ENCODE measurements at places on chromosomes 12 and 14.

- no peak for DNase-seq
These were observed 6.4 kb downstream of the ITGB7 start for GRCh38 chr12:53200458-53201176.

- no peak for DNase-seq
These were observed 3.9 kb upstream of the TMEM233 start for GRCh38 chr12:119589634-119590033.

DNA sequence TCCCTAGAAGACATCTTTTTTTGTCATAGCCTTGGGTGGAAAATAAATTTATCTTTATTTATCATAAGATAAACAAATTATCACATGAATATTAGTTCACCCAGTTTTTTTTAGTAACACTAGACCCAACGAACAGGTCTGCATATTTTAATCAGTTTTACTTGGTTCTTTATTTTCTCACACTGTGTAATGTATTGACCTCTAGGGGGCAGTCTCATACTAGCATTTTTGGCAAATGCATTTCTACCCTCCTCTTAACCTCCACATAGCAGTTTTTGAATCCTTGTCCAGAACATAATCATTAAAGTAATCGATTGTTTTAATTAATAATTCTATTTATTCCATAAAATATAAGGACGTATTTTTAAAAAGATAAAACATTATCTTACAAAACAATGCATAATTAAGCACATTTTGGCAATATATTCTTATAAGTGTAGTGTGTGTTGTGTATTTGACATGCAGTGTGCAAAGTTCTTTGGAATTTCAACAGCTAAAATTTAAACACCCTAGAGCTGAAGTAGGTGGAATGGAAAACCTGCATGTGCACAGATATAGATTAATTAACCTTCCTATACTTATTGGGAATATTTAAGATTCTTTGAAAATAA lies 31.6 kb upstream of the PTPRQ start:
- no peak for DNase-seq

DNA sequence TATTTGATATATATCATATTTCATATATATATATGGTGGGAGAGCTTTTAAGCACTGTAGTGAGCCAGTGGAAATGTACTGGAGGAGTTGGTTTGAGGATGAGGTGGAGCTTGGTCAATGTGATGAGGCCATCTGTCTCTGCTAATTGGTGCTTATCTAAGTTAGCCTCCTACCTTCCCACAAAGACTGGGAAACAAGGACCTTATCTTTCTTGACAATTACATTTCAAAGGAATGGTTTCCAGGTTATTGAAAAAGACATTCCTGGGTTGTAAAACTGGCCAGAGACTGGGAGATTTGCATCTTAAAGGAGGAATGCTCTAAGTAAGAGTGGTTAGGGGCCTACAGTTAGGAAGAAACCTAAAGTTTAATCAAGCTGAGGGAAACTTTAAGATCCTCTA lies 212.8 kb upstream of the SYT1 start:
- DNase-seq, result no peak

GRCh38 chr12:124774054-124774461 lies 89.6 kb downstream of the SCARB1 start:
- no peak for DNase-seq

DNA sequence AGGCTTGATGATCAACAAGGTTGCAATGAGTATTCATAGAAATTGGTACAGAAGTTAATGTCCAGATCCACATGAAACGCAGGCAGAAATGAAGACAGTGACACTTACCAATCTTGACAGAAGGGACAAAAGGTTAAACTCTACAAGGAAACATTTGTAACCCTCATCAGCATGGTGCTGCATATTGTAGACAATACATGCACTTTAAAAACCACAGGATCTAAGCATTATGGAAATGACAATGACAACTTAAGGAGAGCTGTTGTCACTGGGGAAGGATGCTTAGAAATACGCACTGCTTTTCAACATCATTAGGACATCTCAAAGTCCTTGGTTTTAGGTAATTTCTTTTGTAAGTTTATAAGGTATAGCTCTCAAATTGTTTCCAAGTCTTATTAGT lies 130.6 kb downstream of the ATP23 start:
- no peak for DNase-seq

DNA sequence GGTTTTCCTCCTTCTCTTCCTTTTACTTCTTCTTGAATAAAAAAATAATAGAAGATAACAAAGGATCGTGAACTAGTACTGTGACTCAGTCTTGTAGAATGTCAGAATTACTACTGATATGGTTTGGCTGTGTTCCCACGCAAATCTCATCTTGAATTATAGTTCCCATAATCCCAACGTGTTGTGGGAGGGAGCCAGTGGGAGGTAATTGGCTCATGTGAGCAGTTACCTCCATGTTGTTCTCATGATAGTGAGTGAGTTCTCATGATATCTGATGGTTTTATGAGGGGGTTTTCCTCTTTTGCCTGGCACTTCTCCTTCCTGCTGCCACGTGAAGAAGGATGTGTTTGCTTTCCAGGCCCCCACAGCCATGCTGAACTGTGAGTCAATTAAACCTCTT lies 549.6 kb downstream of the DIO2 start:
- no peak for DNase-seq

DNA sequence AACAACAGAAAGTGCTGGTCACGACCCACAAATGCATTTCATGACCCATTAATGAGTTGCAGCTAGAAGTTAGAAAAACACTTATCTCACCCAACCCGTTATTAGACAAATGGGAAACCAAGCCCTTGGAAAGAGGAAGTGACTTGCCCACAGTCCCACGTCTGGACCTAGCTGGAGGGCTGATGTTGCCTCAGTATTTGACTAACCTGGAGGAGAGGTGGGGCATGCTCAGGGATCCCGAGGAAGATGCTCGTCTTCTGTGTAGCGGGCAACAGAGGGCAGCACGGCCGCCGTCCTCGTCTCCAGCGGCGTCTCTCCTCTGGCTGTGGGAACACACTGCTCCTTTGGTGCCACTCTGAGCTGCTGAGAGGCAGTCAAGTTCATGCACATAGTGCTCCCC lies 12.7 kb downstream of the CCND2 start:
- no peak for DNase-seq

DNA sequence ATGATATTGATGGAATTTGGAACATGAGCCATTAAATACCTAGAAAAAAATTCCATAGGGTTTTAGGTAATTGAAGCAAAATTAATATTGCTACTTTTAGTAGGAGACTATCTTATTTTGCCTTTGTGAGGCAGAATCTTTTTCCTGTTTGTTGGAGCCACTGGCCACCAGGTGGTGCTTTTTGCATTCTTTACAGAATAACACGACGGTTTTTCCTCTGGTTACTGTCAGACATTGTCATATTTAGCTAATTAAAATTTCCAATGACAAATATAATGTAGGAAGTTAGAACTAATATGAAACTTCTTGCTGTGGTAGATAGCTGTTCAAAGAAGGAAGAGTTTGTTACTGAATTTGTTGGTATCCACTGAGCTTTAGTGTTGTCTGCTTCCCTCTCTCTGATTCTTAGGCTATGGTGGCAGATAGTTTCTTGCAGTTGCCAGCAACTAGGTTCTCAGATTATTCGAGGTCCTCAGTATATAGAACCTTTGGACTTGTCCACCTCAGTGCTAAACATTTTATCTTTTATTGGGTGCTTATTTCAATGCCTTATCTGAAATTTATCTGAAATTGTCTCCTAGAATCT lies 25.7 kb downstream of the RAB21 start:
- no peak for DNase-seq

DNA sequence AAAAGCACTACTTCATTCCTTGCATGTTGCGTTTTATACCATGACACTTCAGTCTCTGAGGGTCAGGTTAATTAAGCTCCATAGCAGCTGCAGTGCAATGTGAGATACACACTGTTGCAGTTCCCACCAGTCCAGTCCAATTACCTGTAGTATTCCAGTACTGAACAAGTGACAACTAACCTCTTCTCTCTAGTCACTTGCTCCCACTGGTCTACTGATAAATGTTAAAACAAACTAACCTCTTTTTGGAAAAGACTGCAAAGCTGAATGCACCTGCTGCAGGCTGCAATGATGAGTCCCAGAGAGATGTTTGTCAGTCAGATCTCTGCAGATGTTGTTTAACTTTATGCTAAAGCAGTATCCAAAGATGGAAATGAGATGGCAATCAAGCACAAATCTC lies 7.9 kb downstream of the NOVA1 start:
- DNase-seq, result no peak

- DNase-seq, result no peak
These were observed 55.9 kb downstream of the DYNC1H1 start for GRCh38 chr14:102020058-102020971.

DNA sequence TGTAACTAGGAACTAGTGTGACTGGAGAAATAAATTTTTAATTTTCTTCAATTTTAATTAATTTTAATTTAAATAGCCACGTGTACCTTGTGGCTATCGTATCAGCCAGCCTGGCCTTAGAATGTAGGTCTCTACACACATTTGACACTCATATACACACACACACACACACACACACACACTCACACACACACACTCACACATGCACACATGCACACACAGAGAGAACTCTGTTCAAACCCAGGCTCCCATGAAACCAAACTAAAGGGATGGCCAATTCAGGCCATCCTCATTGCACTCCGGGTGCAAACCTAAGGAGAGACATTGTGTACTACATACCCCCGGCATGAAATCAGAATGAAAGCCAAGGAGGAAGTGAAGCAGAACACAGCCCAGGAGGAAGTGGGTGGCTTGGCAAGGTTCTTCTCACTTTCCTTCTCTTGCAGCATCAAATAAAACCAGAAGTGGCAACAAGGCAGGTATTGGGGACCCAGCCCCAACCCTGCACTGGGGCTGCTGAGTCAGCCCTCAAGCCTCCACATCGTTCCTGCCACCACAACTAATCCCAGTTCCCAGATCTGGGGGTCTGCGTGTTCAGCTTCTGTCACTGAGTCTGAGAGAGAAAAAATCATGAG lies 26.2 kb upstream of the CHPT1 start:
- DNase-seq, result no peak

DNA sequence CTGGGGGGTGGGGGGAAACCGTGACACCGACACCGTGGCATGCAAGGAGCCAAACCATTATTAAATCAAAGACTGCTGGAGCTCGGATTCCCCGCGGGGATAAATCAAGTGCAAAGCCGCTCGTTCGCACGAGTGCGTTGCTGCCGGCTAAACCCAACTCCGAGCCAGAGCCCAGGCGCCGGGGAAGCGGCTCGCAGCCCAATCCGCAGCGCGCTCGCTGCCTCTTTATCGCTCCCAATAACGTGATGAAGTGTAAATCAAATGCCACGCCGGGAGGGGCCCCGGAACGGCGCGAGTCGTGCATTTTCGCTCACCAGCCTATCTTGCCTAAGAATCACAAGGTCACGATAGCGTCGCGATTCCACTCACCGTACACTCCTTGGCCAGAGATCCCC lies 1.3 kb downstream of the MDGA2 start:
- DNase-seq, result no peak

- no peak for DNase-seq
These were observed 197.5 kb downstream of the TSPAN9 start for GRCh38 chr12:3274664-3275063.

GRCh38 chr14:99564256-99564925 lies 39.6 kb downstream of the CCDC85C start:
- DNase-seq, result no peak

Measured in activated T-helper 1 cell treated with Interleukin-2 at 50 U/mL for 16 hours (primary cell).